Anterior cingulate cortex (tissue), 58 donors: ENCODE measurements at places on chromosomes 5 and 9.

- no peak for DNase-seq
Observed at GRCh38 chr9:130045725-130046450, 2.9 kb upstream of the FNBP1 start.

GRCh38 chr5:133113331-133114061 lies 61.7 kb downstream of the HSPA4 start:
- DNase-seq, result no peak

DNA sequence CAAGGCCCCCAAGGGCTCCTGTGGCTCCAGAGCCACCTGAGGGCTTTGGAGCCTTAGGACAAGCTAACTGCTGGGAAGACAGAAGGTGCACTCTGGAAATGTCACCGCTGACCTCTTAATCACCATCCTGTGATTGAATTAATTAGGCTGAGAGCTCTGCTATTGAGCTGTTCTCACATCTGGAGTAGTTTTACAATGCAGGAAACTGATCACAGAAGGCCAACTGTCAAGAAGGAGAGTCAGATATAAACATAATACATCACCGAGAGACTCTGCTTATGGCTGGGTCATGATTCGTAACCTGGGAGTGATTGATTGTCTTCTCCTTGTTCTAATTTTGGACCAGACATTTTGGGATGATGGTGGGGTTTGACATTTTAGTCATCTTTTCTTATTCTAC lies 226.1 kb downstream of the SLIT3 start:
- no peak for DNase-seq

DNA sequence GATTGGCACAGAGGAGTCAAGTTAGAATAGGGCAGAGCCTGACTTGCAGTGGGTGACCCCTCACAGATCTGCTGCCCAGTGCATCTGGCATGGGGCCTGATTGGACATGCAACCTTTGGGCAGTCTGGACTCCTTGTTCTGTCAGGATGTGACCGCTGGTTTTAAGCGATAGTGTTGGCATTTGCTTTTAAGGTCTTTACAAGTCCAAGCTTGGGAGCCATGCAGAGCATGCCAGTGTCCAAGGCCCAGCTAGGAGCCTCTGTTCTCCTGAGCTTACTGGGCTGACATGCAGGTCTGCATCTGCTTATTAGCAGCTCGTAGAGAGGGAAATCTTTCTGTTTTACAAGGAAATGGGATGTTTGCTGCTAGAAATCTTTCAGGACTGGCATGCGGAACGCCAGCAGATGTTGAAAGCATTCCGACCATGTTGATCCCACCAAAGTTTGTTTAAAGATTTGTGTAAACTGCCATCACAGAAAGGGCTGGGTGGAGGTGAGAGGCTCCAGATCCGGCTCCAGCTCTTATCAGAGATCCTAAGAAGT lies 27.5 kb downstream of the GADD45G start:
- DNase-seq, result no peak

DNA sequence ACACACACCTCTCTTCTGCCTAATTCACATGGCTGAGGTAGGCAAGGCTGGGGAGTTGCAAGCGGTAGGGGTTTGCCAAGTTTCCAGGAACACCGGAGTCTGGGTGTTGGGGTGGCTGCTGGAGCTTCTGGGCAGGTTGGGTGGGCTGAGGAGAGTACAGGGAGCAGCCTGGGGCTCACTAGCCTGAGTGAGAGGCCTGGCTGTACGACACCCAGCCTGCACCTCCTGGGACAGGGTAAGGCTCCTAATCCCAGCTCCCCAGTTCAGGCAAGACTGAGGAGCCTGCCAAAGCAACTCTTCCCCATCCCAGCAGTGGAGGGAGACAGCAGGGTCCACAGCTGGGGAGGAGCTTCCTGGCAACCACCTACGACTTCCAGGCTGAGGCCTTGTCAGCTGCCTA lies 8.0 kb downstream of the SPAAR start:
- no peak for DNase-seq

DNA sequence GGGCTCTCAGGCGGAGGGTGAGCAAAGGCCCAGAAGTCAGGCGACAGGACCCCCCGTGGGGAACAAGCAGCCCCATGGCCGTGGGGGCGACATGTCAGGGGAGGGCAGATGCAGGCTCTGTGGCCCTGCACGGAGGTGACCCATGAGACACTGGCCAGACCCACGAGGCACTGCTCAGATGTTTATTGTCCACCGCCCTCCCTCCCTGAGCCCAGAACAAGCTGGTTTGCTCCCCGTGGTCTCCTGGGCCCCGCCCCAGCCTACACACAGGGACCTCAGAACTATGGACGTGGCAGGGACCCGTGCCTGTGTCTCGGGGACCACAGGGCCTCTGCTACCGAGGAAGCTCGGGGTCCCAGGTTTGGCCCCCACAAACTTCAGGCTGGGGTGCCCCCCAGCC lies 1.9 kb downstream of the FUT7 start:
- no peak for DNase-seq
